Nephron progenitor cell (in vitro differentiated cells): ENCODE measurements at places on chromosomes 12 and 14.

GRCh38 chr14:37870170-37870569 lies 274.7 kb downstream of the TTC6 start:
- no peak for DNase-seq

DNA sequence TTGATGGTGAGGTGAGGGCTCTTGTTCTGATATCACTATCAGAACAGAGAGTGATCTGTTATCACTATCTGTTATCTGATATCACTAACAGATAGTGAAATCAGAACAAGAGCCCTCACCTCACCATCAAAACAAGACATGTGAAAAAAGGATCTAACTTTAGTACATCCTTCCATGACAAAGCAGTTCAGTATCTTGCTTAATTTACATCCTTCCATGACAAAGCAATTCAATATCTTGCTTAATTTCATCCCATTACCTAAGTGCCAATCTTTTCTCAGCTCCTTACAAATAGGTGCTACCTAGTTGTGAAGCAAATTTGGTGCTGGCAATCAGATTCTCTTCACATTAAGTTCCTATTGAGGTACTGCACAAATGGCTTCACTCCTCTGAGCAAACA lies 1865.6 kb upstream of the FLRT2 start:
- DNase-seq: no peak

- DNase-seq: no peak
These were observed 38.2 kb downstream of the CACNA2D4 start for GRCh38 chr12:1880153-1880845.

DNA sequence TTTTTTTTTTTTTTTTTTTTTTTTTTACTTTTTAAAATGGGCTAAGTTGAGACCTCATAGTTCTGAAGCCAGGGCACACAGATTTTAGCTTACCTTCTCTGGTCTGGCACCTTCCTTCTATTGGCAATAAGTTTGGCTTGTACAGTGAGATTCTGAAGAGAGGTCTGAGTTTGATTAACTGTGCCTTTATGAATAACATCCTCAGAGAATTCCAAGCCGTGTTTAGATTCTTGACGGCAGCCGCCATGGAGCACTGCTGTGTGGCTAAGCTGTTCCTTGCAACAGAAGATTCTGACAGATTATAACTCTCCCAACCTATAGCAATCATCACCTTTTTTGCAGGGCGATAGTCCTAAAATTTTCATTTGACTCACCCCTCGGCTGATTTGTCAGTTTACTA lies 354.9 kb upstream of the FAR2 start:
- DNase-seq: no peak

- no peak for DNase-seq
These were observed 66.4 kb upstream of the STK38L start for GRCh38 chr12:27177706-27178105.

DNA sequence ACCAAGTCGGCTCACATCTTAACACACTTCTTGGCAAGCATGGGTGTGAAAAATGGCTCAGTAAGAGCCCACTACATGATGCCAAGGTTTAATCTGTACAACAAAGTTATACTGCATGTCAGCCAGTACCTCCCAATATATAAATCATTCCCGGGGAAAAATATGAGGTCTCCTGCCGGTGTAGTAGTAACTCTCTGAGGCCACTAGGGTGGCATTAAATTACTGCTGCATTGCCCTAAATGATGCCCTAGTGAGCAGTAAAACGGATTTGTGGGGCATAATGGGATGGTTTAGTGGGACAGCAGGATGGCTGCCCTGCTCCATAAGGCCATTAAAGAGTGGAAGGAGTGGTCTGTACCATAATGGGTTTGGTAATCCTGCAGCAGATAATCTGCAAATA lies 267.7 kb downstream of the MED13L start:
- DNase-seq: no peak

DNA sequence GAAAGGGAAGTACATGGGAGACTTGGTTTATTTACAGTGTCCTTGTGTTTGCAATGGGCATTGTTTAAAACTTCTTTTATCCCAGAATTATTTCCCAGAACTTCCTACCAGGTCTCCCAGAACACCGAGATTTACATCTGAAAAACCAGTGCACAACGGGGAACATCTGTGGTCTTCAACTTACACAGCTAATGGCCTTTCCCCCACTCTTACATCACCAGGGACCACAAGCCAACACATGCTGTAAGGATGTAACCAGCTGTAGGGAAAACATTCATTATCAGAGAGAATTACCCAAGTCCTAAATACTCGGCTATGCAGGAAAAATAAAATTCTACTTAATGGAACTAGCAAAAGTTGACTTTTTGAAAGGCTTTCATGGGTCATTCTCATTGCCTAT lies 267.6 kb downstream of the DUSP6 start:
- DNase-seq: no peak

DNA sequence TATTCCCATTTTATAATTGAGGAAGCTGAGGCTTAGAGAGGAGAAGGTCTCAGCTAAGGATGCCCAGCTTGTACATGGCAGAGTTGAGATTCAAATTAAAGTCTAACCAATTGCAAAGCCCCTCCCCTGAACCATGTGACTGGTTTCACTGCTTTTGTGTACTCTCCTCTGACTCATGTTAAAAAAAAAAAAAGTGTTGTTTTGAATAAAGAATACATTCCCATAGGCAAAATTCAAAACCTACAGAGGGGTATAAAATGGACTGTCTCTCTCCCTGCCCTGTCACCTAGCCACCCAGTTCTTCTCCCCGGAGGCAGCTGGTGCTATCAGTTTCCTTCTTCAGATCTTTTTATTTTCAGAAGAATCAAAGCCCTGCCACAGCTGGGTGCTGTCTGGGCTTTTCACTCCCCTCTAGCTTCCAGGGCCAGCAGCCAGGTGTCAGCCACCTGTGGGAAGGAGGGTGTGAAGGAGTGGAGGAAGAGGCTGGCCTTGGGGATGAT lies 5.4 kb downstream of the PSMD9 start:
- DNase-seq: no peak

GRCh38 chr14:53842938-53843337 lies 113.7 kb downstream of the BMP4 start:
- DNase-seq: no peak

- no peak for DNase-seq
These were observed 4.7 kb downstream of the ACVRL1 start for GRCh38 chr12:51911788-51912711.

- no peak for DNase-seq
These were observed 1.1 kb downstream of the SERPINA1 start for GRCh38 chr14:94387051-94388026.

DNA sequence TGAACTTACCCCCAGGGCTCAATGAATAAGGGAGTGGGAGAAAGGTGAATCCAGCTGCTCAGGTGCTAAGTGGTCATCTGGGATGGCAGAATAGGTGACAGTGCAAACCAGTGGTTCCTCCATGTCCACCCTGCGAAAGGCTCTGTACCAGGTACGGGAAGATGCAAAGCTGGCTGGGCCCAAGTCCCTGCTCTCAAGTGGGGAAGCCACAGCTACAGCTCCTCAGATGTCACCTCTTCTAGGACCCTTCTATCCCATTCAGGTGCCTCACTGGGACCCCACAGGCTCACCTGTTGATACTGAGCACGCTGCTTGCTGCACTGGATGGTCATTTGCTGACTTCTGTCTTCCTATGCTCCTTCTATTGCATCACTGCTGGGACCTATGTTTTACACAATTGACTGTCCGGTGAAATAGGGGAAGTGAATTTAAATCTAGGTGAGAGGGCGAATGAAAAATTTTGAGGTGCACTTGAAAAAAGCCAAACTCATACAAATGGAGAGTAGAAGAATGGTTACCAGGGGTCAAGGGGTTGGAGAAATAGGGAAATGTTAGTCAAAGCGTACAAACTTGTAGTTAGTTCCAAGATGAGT lies 20.3 kb upstream of the PPP4R4 start:
- DNase-seq: no peak

DNA sequence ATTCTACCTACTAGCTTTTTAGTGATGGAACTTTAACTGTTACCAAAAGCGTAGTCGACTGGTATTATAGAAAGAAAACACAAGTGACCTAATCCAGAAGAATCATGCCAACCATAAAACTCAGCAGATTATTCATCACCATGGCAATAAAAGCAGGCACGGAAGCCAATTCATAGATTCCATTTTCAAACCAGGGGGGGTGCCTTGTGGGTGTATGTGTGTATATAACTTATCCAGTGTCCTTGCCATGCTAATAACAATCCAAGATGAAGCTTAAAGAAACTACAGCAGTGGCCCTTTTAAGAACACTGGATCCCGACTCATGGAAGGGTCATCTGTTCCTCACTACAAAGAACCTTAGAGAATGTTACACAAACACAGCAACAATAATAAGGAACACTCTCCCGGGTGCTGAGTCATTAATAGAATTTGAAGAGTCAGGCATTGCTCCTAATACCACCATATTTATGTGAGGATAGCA lies 61.0 kb downstream of the EPS8 start:
- DNase-seq: no peak

- no peak for DNase-seq
These were observed 138.8 kb upstream of the MAP1LC3B2 start for GRCh38 chr12:116420227-116420880.

- peak; percentile 73 for DNase-seq
These were observed 49.9 kb downstream of the LRRC74A start for GRCh38 chr14:76876076-76876475.

DNA sequence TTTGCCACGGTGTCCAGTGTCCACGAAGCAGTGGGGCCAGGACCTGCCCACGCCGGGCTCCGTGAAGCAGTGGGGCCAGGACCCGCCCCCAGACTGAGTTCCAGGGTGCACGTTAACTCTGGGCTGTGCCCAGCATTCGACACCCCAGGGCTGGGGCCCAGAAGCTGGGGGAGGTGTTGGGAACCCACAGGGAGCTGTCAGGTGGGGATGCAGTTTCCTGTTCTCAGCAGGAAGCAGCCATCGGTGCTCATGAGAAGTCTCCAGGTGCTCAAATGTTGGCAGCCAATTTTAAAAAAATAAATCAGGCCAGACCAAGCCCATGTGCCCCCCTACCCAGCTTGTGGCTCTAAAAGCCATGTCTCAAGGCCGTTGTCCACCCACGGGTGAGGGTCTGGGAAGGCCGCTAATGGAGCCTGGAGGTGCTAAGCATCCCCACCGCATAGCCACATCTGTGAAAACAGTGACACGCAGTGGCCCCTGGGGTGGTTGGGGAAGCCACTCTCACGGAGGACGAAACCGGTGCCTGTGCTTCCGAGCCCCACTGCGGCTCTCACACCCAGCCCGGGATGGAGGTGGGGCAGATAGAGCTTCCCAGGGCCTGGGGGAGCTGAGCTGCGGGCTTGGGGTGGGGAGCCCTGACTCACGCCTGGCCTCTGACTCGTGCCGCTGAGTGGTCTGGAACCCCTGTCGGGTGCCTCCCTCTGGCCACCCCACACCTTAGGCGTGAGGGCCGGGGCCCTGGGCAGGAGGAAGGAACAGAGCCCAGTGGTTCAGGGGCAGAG lies 53.5 kb downstream of the FBRSL1 start:
- DNase-seq: no peak

DNA sequence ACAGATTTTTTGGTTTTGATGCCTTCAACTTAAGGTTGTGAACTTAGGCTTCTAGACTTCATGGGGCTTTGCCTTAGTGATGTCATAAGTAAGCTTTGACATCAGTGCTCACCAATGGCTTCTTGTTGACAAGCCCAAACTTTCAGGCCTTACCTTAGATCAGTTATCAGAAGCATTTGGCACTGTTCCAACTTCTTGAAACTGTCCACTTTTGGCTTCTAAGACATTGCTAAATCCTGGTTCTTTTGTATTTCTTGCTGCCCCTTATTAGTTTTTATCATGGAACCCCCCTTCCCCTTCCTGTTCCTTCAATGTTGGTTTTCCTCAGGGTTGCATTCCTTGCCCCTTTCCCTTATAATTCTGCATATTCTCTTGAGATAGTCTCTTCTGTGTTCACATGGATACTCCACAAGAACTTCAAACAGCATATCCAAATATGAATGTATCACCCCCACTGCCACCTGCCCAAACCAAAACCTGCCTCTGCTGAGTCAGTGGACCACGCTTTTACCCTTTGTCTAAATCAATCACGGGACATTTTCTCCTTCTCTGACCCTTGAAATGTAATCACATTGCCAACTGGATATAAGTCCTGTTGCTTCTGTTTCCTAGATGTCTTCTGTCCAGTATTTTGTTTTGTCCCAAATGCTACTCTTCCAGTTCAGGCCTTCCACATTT lies 7.9 kb downstream of the PFKM start:
- DNase-seq: no peak

DNA sequence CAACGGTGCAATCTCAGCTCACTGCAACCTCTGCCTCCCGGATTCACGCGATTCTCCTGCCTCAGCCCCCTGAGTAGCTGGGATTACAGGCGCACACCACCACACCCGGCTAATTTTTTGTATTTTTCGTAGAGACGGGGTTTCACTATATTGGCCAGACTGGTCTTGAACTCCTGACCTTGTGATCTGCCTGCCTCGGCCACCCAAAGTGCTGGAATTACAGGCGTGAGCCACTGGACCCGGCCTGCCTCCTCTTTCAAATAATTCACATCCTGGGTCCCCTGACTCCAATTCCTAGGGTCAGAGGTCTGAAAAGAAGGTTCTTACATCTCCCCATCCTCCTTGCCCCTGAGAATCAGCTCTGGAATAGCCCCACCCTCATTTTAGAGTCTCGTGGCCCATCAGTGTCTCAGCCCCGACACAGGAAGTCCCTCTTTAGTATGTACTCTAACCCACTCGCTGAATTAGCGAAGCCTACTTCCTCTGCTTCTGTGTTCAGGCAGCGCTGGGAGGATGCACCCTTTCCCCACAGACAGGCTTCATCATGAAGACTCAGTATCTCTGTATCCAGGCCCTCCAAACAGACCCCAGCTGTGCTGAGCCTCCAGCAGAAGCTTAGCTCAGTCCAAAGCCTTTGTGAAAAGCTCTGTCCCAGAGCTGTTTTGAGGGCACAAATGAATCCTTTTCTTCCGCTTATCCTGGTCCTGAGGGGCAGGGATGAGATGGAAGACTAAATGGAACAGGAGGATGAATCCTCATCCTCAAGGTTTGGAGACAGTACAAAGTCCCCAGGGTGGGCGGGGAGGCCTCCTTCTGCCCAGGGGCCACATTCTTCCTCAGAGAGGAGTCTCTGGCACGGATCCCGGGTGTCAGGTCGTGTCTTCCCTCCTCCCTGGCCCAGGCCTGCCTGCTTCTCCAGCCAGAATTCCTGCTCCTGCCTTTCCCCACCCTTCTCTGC lies 3.5 kb downstream of the LPAR5 start:
- no peak for DNase-seq

DNA sequence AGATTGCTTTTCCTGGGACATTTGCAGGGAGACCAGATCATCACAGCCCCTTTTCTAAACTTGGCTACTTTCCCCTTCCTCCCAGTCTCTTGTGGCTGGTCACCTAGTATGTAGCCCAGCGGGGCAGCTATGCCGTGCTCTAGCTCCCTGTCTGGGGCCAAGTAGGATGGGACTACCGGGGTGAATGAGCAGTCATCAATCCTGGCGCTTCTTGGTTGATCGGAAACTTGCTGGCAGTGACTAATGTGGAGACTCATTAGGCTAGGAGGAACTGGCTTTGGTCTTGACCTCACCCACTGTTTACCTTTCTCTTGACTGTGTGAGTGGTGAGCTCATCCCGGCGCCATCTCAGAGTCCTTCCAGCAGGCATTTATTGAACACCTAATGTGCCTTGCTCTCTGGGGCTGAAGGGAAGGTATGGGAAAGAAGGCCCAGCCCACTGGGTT lies 15.9 kb downstream of the PLEKHG3 start:
- DNase-seq: no peak

GRCh38 chr14:25626986-25627385 lies 577.0 kb upstream of the STXBP6 start:
- no peak for DNase-seq
